GM10248 (cell line): ENCODE measurements at places on chromosomes 11 and 22.
A peak's percentile ranks its signal among the peaks of the same experiment; 100 is the strongest.

DNA sequence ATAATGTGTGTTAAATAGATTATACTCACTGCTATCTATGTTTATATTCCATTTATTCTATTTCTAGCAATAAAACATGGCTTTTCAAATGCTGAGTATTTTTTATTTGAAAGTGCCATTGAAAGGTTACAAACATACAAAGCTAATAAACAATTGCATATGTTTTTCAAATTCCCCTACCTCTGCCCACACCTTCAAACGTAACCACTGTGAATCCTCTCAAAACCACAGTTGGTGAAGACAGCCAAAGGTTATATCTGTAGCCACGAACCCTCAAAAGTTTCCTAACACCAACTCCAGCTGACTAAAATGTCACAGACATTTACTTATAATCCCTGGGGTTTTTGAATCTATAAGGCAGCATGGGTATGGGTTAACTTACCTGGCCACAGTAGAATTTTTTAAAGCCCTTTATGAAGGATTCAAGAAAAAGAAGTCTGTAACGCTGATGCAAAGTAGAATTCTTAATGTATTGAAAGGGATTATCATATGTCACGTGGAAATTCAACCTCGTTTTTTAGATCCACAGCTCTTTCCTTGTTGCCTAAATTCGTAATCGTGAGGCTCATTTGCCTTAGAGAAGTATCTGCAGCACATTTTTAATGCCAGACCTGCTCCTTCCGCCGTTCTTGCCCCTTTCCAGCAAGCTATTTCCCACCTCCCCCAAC is 122.5 kb upstream of the ZC3H12C start:
- DNase-seq: peak; percentile 34

DNA sequence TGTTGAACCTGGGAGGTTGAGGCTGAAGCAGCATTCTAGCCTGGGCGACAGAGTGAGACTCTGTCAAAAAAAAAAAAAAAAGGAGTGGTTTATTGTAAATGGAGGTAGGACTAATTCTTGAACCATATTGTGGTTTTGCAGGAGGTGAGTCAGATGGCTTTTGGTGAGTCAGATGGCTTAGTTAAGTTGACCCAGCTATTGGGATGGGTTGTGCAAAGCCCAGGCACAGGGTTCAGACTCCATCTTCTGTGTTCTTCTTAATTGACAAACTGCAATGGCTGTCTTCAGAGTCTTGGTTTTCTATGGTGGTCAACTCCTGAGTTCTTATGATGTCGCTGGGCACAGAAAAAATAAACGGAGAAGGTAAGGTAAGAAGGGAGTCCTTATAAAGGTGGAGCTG is 182.7 kb downstream of the ADAMTS15 start:
- no peak for DNase-seq

DNA sequence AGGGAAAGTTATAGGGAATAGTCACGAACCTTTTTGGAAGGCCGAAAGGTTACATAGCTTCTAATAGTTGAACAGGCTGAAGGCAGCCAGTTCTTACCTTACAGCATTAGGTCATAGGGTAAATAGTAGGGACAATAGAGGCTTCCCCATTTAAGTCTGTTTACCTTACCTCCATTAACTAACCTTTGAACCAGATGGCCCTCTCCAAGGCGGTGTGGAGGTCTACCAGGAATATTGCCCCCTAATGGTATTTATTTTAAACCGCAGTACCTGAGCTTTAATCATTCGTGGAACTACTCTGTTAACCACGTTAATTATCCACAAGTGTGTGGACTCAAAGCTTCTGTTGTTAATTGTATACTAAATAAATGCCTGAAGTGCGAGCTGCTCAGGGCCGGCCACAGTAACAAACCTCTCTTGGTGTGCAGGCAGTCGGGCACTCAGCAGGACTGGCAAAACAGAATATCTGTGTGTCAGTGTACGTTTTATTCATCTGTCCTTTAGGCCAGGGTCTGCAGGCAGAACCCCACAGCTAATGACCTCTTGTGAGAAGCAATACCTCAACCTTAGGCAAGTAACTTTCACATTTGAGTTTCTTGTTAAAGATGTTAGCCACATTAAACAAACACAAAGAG is 81.7 kb downstream of the PRCP start:
- no peak for DNase-seq

GRCh38 chr11:13030857-13031256 is 21.7 kb downstream of the RASSF10 start:
- no peak for DNase-seq
